Caudate nucleus (tissue), 63 donors: ENCODE measurements at places on chromosomes 5 and 9.
A peak's percentile ranks its signal among the peaks of the same experiment; 100 is the strongest.

DNA sequence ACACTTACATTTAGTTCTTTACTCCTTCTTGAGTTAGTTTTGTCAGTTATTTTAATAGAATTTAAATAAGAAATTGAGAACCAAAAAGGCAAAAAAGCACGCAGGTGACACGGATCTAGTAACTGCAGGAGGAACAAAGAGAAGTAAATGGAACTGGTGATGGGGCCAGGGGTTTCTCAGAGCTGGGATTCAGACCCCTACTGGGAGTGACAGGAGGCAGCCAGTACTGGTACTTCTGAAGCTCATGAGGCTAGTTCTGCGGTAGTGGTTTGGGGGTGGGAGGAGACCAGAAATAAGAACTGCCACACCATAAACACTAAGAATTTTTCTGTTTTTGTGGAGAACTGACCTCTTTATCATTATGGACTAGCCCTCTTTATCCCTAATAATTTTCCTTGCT, 48.2 kb downstream of the OXCT1 start:
- DNase-seq: no peak

- DNase-seq: no peak
Observed at GRCh38 chr5:102536323-102536928, 37.6 kb upstream of the SLCO6A1 start.

DNA sequence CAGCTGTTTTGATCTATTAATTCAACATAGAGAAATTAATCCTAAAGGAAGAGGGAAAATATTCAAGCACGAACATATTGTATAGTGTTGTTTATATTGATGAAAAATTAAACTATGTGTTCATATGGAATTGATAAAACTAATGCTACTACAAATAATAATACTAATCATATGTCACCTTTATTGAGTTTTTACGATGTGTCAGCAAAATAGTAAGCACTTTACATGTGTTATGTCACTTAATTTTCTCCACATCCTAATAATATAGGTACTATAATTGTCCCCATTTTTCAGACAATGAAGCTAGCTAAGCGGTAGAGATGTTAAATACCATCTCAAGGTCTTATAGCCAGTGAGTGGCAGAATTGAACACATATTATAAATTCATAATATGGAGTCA, 2008.5 kb upstream of the WWC1 start:
- DNase-seq: no peak

- DNase-seq: no peak
Observed at GRCh38 chr9:33165263-33166151, 1.6 kb downstream of the B4GALT1 start.

GRCh38 chr5:43664501-43665040, 61.6 kb downstream of the NNT start:
- DNase-seq: no peak

- DNase-seq: no peak
Observed at GRCh38 chr5:160237571-160238093, 8.3 kb downstream of the FABP6 start.

DNA sequence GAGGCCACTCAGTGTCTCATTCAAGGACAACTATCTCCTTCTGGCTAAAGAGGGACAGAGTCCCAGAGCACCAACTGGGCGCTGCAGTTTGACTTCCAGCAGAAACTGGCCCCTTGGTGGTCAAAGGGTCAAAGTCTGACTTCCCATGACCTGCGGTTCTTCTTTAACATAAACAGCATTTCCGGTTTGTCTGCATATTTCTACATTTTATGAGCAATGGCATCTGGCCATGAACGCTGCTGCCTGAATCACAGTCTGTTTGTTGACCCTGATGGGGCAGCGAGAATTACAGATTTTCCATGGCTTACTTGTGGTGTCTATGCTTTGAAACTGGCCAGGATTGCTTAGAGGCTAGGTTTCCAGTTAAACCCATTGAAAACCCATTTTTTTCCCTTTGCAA, 1.3 kb downstream of the TNFSF15 start:
- no peak for DNase-seq

DNA sequence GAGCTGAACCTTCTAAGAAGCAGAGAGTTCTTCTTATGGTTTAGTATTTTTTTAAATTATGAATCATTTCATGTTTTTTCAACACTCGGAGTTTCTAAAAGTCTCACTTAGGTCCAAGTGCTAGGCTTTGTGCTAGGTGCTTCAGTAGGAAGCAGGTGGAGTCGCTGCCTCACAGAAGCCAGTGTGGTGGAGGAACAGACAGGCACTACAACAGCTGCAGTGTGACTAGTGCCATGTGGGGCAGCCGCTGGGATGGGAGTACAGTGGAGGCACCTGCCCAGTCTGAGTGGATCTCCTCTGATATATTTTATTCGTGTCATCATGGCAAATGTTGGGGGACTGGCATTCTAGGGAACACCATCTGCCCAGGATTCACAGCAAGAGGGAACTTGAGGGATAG, 15.3 kb downstream of the PCDHGC5 start:
- DNase-seq: no peak

DNA sequence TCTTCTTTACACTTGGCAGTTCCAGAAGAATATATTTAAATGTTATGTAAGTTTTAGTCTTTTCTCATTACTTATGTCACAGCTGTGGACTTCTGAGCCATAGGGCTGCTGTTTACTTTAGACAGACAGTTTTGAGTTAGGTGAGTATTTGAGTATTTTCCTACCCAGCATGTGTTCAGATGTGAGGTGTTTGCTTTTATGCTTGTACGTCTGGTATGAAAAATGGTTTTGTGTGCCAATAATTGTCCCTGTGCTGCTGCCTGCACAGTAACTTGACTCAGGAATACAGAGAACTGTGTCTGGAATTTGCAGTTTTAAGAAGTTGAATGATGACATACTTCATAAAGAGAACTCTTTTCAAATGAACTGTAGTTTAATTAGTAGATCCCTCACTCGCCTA, 20.8 kb downstream of the MEGF10 start:
- DNase-seq: no peak

- DNase-seq: no peak
Observed at GRCh38 chr5:123720955-123721354, 209.0 kb downstream of the CSNK1G3 start.

DNA sequence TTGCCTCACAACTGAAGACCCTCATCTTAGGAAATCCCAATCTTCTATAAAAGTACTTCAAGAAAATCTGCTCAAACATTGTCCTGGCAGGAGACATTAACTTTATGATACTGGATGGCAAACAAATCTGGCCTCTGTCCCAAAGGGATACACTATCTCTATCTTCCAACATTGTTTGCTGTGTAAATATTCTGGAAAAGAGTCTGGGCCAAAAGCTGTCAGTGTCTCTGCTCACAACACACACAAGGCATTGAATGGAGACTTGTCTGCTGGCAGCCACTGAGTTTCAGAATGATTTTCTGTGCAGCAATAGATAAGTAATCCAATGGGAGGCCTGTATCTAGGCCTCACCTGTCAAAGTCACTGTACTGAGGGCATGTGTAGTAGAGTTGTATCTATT, 471.1 kb downstream of the DMAC1 start:
- DNase-seq: no peak

DNA sequence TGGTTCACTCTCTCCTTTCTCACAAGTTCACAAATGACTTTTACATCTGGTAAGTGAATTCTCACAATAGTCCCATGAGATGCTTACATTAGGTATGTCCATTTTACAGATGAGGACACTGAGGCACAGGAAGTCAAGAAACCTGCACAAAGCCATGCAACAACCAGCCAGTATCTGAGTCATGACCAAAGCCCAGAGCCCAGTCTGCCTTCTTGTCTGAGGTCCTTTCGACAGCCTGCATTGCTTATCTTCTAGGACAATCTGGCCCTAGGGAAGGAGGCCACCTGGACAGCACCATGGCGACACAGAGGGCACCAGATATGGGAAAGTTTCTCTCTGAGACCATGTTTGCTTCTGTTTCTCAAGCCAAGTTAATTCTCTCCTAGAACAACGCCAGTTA, 197.1 kb downstream of the NSG2 start:
- no peak for DNase-seq

DNA sequence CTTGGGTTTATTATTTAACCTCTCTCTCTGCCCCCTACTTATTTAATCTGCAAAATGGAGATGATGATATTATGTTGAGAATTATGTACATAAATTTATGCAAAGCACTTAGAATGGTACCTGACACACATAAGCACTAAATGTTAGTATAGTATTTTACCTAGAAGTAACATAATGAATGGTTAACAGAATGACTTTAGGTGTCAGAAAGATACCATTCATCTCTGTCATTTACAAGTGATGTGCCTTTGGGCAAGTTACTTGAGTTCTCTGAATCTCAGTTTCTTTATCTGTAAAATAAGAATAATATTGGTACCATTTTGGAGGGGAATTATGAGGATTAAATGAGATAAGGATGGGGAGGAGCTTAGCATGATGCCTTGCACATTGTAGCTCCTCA, 159.4 kb downstream of the PPP2R2B start:
- no peak for DNase-seq

DNA sequence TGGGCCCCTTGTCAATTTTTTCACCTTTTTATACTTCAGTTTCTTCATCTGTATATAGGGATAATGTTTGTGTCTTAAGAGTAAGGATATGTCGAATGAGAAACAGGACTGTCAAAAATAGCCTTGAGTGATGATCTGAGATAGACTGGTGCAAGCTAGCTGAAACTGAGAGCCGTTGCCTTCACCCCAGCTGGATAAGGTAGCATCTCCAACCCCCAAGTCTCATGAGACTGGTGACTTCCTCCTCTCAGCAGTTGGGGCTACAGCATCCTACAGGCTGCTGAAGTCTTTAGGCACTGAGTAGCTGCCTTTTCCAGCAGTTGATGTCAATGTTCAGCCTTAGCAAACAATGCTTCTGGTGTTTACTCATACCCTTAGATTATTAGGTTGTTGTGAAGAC, 330.2 kb downstream of the OSTF1 start:
- no peak for DNase-seq

DNA sequence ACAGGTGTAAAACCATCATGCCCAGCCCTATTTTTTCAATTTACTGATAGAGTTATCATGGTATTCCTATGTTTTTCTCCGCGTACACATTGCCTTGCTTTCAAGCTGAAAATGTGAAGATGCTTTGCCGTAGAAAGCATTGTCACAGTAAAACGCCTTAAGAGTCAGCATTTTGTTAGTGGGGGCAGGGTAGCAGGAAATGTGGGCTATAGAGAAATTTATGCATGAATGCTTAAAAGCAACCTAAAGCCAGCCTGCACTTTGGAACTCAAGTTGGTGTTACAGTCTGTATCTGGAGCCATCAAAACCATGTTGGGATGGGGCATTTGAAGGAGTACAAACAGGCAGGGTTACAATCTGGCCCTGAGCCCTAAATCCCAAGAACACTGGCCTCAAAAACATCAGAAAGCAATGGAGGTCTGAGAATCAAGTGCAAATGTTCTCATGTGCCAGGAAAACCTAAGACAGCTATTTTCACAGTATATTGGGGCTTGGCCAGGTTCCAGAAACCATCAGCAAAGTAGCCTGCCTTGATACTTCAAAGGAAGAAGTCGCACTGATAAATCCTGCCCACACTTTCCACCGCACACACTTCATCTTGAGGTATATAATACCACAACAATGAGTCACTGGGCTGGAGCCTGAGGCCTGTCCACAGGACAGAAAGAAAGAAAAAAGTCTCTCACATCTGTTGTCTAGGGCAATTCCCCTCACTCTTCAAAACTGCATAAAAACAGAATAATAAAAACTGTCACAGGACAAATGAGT, 313.8 kb downstream of the ENC1 start:
- DNase-seq: no peak

GRCh38 chr5:127517110-127517479, 345 bp upstream of the PRRC1 start:
- no peak for DNase-seq

DNA sequence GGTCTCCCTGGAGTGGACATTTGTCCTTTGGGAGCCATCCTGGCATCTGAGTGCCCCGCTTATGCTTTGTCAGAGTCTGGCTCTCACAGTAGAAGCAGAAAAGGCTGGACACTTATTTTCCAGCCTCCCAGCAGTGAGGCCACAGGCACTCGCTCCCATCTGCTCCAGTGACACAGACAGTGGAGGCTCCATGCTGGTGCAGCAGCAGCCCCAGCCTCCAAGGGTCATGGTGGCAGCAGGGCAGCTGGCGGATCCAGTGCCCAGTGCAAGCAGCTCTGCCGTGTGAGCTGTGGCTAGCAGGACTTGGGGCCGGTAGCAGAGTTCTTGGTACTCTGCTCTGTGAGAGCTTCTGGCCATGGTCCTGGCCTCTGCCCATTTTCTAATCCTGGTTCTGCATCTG, 157.3 kb upstream of the ALDH1B1 start:
- DNase-seq: no peak

GRCh38 chr5:128213340-128213739, 129.8 kb downstream of the SLC12A2 start:
- peak; percentile 42 for DNase-seq

DNA sequence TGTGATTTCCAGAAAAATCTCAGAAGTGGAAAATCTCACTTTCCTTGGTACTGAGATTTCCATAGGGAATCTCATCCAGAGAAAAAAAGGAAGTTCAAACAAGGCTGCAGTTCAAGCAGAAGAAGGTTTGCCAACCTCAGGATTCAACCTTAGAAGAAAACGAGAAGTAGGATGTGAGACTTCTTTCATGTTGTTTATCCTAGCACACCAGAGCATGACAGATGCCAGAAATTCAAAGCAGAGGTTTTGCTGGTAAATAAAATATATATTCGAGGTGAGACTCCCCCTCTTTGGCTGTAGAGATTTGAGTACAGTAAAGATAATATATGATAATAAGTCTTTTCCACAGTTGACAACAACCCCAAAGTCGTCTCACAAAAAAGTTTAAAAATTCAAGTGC, 116.9 kb upstream of the SMC2 start:
- no peak for DNase-seq

DNA sequence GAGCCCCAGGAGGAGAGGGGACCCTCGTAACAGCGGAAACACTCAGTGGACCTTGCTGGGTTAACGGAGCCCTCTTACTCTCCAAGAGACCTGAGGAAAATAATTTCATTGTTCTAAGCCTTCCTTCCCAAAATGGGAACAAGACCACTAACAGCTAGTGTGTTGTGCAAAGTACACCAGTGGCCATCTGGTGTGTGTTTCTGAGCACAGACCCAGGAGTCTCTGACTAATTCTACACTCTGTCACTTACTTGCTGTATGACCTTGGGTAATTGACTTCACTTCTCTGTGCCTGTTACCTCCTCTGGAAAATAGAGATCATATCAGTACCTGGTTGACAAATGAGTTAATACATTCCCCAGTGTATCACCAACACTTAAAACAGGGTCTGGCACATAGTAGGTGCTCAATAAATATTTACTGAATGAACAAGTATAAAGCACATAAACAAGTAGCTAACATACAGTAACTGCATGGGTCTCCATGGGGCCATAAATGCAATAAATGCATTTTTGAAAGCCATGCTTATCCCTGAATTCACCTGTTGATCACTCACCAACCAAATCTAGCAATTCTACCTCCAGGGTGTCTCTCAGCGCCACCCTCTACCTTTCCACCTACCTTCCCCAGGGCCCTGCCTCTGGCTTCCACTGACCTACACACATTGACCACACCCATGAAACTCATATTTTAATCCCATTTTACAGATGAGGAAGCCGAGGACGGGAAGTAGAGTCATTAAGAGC, 44.7 kb upstream of the AKNA start:
- DNase-seq: no peak

GRCh38 chr5:168747987-168748777, 169.0 kb upstream of the PANK3 start:
- no peak for DNase-seq

- DNase-seq: no peak
Observed at GRCh38 chr9:6098431-6098830, 83.0 kb upstream of the RANBP6 start.
